Large intestine (tissue), 12 donors: ENCODE measurements at places on chromosomes 4 and X. TPM values are rescaled to one million over a fixed set of nuclear protein-coding genes. Genes with fewer than 3 reads are reported as not detected.

The BMP2K gene
- polyA plus RNA-seq: 77.6 TPM

DNA sequence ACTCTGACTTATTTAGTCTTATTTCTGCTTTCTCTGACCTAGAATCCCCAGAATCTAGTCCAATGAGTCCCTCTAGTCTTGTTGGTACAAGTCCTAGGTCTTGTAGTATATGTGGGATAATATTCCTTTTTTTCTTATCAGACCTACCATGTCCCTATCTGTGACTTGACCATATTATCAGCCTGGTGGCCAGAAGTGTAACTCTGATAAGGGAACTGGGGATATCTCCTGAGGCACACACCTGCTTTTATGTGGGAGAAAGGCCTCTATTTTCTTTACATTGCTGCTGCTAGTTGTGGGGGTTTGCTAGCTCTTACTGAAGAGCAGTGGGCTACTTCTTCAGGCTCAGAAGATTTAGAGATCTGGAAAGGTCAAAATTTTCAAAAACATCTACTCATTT, 38.6 kb downstream of the CFAP299 start:
- no peak overlapping the region for H3K27ac ChIP-seq
- H3K36me3 ChIP-seq: no peaks in the 10 kb centered on the region
- DNase-seq: no peak

DNA sequence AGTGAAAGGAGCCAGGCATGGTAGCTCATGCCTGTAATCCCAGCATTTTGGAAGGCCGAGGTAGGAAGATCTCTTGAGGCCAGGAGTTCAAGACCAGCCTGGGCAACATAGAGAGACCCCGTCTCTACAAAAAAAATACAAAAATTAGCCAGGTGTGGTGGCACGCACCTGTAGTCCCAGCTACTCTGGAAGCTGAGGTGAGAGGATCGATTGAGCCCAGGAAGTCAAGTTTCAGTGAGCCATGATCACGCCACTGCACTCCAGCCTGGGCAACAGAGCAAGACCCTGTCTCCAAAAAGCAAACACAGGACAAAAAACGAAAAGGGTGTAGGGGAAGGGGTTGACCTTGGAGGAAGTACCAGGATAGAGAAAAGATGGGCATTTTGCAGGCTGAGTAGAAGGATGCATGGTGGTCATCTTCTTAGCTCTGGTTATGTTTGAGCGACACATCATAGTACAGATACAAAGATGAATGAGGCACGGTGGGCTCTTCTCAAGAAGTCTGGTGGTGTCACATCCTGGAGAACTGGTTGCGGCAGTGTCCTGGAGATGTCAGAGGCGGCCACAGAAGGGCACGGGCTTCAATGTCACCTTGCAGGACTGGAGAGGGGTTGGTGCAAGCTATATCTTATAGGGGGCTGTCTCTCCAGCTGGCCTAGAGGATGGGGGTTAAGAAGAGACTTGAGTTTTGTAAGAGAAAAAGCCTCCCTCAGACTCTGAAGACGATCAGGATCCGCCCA, 32.0 kb downstream of the SLC25A5 start:
- H3K4me1 ChIP-seq: peaks cover 50% of the 10 kb centered on the region
- no peaks in the 10 kb centered on the region for H3K27me3 ChIP-seq
- peak overlapping the region; percentile 56 for H3K27ac ChIP-seq
- H3K4me3 ChIP-seq: no peak overlapping the region
- DNase-seq: no peak

- no peak overlapping the region for H3K4me3 ChIP-seq
- no peak for DNase-seq
- H3K4me1 ChIP-seq: no peaks in the 10 kb centered on the region
- no peaks in the 10 kb centered on the region for H3K27me3 ChIP-seq
- H3K36me3 ChIP-seq: no peaks in the 10 kb centered on the region
- no peak overlapping the region for H3K27ac ChIP-seq
These were observed 387.9 kb upstream of the RPS6KA3 start for GRCh38 chrX:20654596-20655106.

DNA sequence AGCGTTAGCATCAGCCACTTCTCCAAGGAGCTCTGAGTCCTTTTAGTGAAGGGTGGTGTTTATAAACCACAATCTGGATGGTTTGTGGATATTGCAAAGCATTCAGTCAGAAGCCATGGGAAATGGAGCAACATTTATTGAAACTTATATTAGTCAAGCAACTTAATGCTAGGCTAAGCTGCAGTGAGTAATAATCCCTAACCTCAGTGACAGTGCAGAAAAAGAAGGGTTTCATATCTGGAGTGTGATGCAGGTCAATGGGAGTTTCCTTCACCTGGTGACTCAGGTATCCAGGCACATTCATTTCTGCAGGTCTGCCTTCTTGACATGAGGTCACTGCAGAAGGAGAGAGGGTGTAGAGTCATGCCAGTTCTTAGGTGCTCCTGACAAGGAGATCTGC, 10.4 kb upstream of the DRD5 start:
- H3K4me1 ChIP-seq: no peaks in the 10 kb centered on the region
- H3K4me3 ChIP-seq: no peak overlapping the region
- H3K27me3 ChIP-seq: peaks cover 4% of the 10 kb centered on the region
- H3K36me3 ChIP-seq: no peaks in the 10 kb centered on the region
- H3K27ac ChIP-seq: no peak overlapping the region

- no peaks in the 10 kb centered on the region for H3K27me3 ChIP-seq
- H3K36me3 ChIP-seq: no peaks in the 10 kb centered on the region
- no peaks in the 10 kb centered on the region for H3K4me1 ChIP-seq
- no peak overlapping the region for H3K27ac ChIP-seq
These were observed 236.7 kb downstream of the PRDM5 start for GRCh38 chr4:120685756-120686278.

- no peaks in the 10 kb centered on the region for H3K36me3 ChIP-seq
- no peak for DNase-seq
- no peak overlapping the region for H3K4me3 ChIP-seq
- H3K27ac ChIP-seq: no peak overlapping the region
These were observed 5.4 kb upstream of the ADGRG2 start for GRCh38 chrX:19127649-19128168.
